Activated T-helper 2 cell treated with anti-CD3 and anti-CD28 coated beads, Interferon-gamma antibody, Interleukin-2, Interleukin-4, amounts not matched to agents 10 μg/mL and 5 μg/mL and 100 μg/mL, durations not matched to agents 14 hours and 24 hours and 36 hours (primary cell): ENCODE measurements at places on chromosomes 1 and 21. TPM values are rescaled to one million over a fixed set of nuclear protein-coding genes. Genes with fewer than 3 reads are reported as not detected.

FLAD1 gene
- 54.9 and 60.2 TPM in 2 replicates for total RNA-seq

GRCh38 chr1:187928696-187929095, 1099.9 kb downstream of the PLA2G4A start:
- no peak for DNase-seq

DNA sequence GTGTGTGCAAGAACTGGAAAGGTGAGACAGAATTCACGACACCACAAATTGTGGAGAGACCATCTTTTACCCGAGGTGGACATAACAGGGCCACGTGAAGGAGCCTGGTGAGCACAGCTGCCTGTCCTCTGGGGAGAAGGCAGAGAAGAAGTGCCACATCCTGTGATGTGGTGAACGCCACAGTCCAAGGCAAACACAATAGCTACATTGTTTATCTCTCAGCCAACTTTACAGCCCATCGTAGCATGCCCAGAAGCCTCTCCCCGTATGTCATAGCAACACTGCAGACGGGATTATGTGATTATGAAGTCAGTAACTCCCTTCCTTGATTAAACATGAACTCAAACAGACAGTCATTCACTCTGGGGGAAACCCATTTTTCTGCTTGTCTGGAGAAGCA, 612.2 kb downstream of the SMYD3 start:
- no peak for DNase-seq

GRCh38 chr1:56501888-56502287, 77.5 kb downstream of the PLPP3 start:
- DNase-seq: no peak

DNA sequence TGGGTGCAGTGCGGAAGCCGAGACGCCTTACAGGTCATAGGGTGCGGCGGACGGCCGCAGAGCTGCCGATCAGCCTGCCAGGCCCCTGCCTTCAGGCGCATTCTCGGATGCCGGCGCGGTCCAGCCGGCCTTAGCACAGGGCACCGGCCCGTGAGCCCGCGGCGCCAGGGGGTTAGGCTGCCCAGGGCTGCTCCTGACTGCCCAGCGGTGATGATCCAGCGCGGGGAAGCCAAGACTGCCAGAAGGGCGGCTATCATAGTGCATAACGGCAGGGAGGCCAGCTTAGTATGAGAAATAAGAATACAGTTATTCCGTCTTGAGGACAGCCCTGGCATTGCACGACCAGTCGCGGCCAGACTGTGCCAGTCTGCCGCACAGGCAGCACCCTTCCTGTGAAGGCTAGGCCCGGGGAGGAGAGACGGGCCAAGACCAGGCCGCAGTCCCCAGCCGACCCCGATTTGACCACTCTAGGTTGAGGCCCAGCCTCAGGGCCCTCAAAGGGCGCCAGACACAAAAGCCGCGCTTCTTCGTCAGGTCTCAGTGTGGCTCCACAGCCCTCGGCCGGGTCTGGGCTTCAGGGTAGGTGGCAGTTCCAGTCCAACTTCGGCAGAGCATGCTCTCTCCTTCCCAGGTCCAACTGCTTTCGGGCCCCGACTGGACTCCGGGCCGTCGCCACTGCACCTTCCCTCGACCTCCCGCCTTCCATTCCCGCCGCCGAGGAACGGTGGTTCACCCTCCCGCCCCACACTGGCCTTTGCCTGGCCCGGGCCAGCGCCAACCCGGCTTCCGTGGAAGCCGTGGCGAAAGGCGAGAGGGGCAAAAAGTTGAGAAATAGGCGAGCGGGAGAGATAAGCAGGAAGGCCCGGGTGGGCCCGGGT, 829 bp downstream of the ALX3 start:
- DNase-seq: no peak

GRCh38 chr1:92864131-92864530, 32.3 kb downstream of the RPL5 start:
- no peak for DNase-seq

DNA sequence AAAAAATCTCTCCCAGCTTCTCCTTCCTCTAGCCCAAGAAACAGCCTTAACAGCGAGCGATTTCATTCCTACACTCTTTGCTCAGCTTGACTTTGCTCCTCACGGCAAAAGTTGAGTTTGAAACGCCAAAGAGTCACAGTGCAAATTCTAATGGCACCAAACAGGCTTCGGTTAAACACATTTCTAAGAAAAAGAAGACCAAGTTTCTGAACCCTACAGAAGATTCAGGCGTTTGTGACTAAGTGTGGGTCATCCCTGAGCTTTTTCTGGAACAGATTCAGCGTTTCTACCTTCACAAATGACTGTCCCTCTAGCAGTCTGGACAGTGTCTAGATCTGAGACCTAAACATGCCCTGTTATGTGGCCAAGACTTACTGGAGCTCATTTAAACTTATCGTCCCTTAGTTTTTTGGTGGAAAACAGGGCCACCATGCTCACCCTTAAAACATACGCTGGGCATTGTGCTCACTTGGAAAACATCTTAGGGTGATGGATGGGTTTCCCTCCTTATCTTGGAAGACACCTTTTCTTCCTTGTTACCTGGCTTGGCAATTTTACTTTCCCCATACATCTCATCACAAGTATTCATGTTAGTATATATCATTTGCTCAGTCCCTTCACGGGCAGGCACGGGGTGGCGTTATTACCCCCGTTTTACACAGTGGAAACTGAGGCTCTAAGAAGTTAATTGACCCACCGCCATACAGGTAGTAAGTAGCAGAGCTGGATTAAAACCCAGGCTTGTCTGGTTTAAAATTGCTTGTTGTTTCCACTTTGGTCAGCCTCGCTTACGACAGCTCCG, 1.0 kb downstream of the C1orf198 start:
- DNase-seq: no peak

GRCh38 chr1:221715321-221716169, 26.3 kb downstream of the DUSP10 start:
- DNase-seq: no peak
